NK-92 treated with Interleukin-12 subunit alpha and Interleukin-12 subunit beta, amount 100 ng/mL, for 24 hours (cell line): ENCODE measurements at places on chromosomes 2 and 18.

GRCh38 chr2:162473986-162474385 lies 130.1 kb downstream of the GCA start:
- no peak for DNase-seq

- no peak for DNase-seq
Measured at GRCh38 chr18:51077217-51077616, 47.2 kb downstream of the SMAD4 start.

GRCh38 chr18:23225503-23225902 lies 90.2 kb downstream of the CABLES1 start:
- no peak for DNase-seq

DNA sequence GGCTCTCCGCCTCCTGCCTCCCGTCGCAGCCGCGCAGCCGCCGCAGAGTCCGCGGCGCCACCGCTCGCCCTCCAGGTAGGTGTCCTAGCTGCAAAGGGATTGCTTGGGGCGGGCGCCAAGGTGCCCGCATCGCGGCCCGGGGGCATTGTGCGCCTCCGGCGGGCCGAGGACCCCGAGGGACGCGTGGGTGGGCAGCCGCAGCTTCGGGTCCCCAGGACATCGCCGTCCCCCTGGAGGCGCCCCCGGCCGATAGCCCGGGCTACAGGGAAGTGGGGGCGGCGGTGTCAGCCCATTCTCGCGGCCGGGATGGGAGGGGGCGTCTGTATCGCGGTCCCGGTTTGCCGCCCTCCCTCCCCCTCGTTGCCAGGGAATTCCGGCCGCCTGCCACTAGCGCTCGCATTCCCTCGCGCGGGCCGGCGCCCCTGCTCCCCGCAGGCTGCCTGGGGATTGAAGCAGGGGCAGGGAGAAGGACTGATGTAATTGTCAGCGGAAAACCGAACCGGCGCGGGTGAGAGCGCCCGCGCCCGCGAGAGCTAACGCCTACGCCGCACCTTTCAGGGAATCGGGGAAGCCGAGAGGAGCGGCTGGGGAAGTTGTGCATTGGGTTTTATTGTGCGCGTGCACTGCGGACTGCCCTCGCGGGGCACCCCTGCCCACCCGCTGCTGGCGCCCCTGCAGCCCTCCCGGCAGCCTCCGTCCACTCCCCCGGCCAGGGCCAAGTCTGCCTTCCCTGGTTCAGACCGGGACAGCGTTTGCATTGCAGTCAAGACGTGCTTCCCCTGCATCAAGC lies 483 bp downstream of the OSBPL6 start:
- DNase-seq: no peak

- DNase-seq: no peak
Measured at GRCh38 chr18:61333746-61334490, 688 bp downstream of the CDH20 start.

- DNase-seq: no peak
Measured at GRCh38 chr2:121810959-121811853, 55.8 kb downstream of the TSN start.

- no peak for DNase-seq
Measured at GRCh38 chr2:173280853-173281252, 73.8 kb upstream of the CDCA7 start.

GRCh38 chr2:70767079-70767698 lies 811 bp downstream of the ADD2 start:
- DNase-seq: no peak

DNA sequence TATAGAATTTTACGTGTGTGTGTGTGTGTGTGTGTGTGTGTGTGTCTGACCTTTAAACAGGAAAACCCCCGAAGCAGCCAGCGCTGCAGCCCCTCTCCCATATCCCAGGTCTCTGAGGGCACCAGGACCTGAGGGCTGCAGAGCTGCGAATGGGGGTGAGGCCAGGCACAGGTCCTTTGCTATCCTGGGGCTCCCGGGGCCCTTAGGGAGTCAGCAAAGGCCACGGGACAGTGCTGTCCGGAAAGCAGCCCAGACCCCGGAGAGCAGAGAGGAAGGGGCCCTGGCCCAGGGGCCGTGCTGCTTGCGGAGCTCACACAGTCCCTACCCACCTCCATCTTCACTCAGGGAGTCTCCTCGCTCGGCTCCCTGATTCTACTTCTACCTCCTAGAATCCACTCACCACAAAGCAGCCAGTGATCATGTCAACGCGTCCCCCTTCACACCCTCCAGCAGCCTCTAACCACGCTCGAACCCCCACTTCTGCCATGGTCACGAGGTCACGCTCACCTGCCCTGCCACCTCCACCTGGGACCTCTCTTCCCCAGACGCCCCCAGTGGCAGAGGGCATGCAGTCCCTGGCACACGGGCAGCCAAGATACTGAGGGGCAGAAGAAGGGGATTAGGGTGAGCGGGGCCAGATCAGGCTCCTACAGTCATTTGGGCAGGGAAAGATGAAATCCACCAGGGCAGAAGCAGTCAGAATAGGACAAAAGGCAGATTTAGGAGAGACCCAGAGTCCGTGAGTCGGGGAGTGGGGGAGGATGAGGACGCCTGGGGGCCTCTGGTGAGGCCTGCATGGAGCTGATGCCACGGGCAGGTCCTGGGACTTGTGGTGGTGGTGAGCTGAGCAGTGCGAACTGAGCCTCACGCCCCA lies 86.7 kb downstream of the USP40 start:
- no peak for DNase-seq

GRCh38 chr2:64837925-64838641 lies 151.1 kb upstream of the SLC1A4 start:
- DNase-seq: no peak

- DNase-seq: no peak
Measured at GRCh38 chr2:66867063-66867441, 432.1 kb downstream of the MEIS1 start.

- no peak for DNase-seq
Measured at GRCh38 chr18:51091270-51091669, 61.3 kb downstream of the SMAD4 start.

- no peak for DNase-seq
Measured at GRCh38 chr18:3930126-3931012, 480.4 kb downstream of the TGIF1 start.

GRCh38 chr2:98508709-98509066 lies 64.0 kb downstream of the INPP4A start:
- DNase-seq: peak; percentile 26

GRCh38 chr2:236551471-236552211 lies 18.0 kb upstream of the ACKR3 start:
- DNase-seq: no peak

DNA sequence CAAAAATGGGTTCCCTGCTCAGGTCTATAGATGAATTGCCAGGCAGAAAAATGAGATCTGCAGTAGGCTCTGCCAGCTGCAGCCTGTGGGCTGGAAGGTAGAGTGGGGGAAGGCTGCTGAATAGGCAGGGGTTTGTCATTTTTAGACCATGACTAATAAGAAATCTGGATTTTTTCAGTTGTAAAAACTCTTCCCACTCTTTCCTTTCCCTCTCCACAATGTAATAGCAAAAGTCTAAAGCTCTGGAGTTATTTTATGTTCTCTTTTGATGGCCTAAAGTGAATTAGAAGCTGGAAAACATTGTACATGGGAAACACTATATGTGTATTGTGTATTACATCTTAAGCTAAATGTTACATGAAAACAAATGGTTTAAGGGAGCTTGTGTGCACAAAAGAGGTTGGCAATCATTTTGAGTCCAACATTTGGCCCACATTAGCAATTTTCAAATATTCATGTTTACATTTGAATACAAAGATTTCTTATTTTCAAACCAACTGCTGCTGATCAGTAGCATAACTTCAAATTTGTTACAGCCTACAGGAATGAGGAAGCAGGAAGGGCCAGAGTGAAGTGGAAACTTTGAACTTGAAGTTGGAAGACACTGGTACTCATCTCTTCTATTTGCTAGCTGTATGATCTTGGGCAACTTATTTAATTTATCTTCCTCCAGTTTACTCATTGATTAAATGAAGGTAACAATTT lies 407.1 kb downstream of the SLC4A3 start:
- no peak for DNase-seq

- DNase-seq: no peak
Measured at GRCh38 chr18:38709122-38709521, 1143.5 kb upstream of the CELF4 start.

- DNase-seq: no peak
Measured at GRCh38 chr2:105578166-105578565, 166.5 kb upstream of the NCK2 start.

DNA sequence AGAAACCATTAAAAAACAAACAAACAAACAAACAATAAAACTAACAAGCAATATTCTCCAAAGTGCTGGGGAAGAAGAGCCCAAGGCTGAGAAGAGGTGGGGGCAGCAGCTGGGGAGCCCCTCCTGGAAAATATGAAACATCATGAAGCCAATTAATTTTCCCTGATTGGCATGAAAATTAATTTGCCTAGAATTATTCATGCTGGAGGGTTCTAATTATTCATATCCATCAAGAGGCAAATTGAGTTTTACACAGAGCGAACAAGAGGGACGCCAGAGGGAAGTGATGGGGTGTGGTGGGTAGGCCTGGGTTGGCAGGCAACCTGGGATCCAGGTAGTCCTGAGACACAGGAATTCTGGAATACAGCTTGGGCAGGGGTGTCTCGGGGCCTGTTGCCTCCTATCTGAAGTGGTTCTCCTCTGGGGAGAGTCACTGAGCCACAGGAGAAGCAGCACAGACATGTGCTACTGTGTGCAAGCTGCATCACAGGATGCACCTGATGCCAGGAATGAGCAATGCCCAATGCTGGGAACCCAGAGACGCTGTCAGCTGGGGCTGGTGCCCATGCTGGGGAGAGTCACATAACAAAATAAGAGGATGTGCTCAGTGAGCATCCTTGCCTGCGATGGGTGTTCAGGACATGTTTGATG lies 100.5 kb downstream of the TEX51 start:
- DNase-seq: no peak

- DNase-seq: no peak
Measured at GRCh38 chr18:77084688-77085035, 47.9 kb downstream of the MBP start.

GRCh38 chr2:96529376-96530143 lies 7.0 kb upstream of the ARID5A start:
- DNase-seq: no peak

- no peak for DNase-seq
Measured at GRCh38 chr18:79682894-79683625, 3.5 kb downstream of the CTDP1 start.

GRCh38 chr18:3902676-3903075 lies 452.7 kb downstream of the TGIF1 start:
- no peak for DNase-seq

DNA sequence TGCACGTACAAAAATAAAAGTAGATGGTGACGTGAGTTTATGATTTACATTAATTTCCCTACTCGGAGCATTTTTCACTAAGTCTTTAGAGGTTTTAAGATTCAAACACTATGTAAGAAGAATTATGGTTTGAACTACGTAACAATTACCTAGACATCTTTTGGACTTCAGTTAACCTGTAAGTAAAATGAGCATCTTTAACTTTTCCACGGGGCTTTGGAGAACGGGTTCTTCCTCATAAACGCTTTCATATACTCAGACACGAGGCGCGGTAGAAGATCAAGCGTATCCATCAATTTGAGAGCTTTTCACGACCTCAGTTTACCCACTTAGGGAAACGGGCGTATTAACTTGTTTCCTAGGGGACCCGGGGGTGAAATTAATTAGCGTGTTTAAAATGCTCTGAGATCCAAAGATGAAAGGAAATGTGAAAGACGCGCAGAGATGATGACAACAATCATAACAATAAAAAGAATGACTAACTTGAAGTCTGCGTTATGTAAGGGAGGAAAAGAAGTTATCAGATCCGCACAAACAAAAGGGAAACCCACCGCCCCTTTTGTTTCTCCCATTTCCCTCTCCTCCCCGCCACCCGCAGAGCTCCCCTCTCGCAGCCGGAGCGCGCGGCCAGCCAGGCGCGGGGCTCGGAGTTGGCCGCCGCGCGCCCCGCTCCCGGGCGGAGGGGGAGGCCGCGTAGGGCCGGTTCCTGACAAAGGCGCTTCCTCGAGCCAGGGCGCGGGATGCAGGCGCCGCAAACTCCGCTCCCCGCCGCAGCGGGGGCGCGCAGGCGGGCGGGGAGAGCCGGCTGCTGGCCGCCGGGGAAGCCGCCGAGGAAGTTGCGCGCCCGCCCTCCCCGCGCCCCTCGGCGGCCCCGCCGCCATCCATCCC lies 807 bp downstream of the PELI1 start:
- DNase-seq: no peak

- DNase-seq: no peak
Measured at GRCh38 chr2:85769983-85770362, 16.2 kb downstream of the ATOH8 start.

- no peak for DNase-seq
Measured at GRCh38 chr2:69173706-69174105, 160.7 kb downstream of the ANTXR1 start.

DNA sequence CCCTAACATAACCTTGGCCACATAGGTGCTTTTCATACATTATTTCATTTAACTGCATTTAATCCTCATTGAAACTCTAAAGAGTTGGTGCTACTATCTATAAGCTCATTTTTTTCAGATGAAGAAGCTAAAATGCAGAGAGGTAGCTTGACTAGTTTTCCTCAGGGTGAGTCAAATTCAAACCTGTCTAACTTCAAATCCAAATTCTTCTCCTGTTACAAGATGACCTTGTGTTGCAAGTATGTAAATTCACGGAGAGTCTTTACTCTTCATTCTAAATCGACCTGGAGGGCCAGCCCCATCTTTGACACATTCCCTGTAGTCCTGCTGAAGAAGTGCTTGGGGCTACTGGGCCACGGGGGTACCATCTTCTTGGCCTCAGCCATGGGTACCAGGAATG lies 8.2 kb upstream of the SETBP1 start:
- DNase-seq: no peak

DNA sequence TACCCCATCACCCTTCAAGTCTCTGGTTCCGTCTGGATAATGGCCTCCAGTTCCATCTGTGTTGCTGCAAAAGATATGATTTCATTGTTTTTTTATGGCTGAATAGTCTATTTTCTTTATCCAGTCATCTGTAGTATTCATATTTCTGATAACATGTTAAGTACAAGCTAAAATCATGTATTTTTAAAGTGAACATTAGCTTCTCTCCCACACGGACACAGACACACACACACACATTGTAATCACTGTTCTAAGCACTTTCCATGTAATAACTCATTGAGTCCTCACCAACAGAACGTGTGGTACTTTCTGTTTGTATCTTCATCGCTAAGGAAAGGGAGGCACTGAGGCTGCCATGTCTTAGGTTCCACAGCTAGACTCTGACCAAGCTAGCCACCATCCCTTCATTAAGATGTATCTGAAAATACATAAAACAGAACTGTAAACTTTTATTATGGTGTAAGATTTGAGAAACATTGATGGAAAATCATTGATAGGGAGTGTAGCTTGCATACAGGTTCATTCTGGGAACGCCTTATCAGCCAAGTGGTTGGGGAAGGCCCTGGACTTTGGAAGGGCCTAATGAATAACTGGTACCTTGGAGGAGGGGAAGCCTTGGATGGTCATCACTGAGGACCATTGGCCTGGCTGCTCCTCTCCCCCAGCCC lies 8.1 kb downstream of the NCK2 start:
- DNase-seq: no peak

GRCh38 chr2:18430996-18431748 lies 129.3 kb downstream of the RDH14 start:
- DNase-seq: no peak

DNA sequence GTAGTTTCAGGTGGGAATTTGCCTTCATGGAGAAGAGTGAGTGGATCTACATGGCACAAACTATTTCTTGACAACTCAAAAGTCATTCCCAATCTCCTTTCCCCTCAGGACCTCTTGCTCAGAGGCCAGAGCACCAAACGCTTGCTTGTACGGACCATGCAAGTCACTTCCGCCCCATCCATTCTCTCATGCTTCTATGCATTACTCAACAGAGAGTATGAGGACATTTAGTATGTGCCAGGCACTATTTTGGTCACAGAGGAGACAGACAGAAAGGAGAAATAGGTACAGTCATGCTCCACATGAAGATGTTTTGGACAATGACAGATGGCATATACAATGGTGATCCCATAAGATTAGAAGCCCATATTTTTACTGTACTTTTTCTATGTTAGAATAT lies 117.5 kb downstream of the ACTR3 start:
- DNase-seq: no peak
